ENCODE measurements at places on chromosomes 13 and 19.

DNA sequence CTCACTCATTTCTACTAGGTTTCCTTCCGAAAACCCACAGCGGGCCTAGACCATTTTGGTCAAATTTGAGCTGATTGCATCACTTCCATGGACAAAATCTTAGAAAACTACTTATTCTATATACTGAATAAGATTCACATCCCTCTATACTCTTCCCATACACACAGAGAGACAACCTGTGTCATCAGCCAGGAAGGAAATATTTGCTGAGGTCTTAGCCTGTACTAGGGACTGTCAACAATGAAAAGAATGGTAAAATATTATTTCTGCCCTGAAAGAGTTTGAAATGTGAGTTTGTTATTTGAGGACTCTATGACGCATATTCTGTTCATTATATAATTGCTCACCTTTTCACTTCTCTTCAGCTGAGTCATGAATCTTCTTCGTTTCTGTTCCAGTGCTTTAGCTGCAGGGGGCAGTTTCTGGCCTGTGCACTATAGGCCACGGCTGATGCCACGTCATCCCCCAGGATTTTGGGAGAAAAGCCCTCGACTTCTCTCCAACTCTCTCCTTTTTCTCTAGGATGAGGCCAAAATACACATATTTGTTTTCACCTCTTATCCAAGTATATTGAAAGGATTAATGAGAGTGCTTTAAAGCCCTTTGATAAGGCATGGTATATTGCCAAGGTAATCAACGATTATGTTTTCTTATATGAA is 47.7 kb downstream of the GSX1 start:
- no peak for DNase-seq

GRCh38 chr13:45817833-45818232 is 33.7 kb downstream of the SIAH3 start:
- DNase-seq = no peak

DNA sequence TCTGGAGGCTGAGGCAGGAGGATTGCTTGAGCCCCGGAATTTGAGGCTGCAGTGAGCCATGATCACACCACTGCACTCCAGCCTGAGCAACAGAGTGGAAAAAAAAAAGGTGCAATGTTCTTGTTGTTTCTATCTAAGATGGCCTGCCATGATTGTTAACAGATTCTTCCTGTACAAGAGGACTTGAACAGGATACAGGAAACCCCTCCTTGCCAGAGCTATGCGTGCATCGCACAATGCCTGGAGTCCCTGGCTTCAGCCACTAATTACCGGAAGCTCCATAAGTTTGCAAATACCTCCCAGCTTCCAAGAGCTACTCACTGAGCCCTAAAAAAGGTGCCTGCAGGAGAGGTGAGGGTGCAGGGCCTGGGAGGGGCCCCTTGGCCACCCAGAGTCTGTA is 13.1 kb upstream of the HIF3A start:
- no peak for DNase-seq

DNA sequence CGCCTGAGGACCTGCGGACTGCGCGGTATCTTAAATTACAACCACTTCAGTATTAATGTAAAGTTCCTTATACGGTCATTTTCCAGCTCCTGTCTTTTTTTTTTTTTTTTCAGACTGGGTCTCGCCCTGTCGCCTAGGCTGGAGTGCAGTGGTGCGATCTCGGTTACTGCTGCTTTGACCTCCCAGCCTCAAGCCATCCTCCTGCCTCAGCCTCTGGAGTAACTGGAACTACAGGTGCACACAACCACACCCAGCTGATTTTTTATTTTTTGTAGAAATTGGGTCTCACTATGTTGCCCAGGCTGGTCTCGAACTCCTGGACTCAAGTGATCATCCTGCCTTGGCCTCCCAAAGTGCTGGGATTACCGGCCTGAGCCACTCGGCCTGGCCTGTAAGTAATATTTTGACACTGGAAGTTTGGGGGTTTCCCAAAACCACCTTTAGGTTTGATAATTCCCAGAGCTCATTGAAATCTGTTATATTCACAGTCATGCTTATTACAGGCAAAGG is 406 bp upstream of the EID2B start:
- no peak for DNase-seq

GRCh38 chr13:80314711-80315653 is 25.9 kb downstream of the SPRY2 start:
- DNase-seq = no peak

- no peak for DNase-seq
Measured at GRCh38 chr13:75102001-75102716, 379.8 kb downstream of the TBC1D4 start.

GRCh38 chr13:65085977-65086376 is 2144.2 kb downstream of the PCDH9 start:
- DNase-seq = no peak

DNA sequence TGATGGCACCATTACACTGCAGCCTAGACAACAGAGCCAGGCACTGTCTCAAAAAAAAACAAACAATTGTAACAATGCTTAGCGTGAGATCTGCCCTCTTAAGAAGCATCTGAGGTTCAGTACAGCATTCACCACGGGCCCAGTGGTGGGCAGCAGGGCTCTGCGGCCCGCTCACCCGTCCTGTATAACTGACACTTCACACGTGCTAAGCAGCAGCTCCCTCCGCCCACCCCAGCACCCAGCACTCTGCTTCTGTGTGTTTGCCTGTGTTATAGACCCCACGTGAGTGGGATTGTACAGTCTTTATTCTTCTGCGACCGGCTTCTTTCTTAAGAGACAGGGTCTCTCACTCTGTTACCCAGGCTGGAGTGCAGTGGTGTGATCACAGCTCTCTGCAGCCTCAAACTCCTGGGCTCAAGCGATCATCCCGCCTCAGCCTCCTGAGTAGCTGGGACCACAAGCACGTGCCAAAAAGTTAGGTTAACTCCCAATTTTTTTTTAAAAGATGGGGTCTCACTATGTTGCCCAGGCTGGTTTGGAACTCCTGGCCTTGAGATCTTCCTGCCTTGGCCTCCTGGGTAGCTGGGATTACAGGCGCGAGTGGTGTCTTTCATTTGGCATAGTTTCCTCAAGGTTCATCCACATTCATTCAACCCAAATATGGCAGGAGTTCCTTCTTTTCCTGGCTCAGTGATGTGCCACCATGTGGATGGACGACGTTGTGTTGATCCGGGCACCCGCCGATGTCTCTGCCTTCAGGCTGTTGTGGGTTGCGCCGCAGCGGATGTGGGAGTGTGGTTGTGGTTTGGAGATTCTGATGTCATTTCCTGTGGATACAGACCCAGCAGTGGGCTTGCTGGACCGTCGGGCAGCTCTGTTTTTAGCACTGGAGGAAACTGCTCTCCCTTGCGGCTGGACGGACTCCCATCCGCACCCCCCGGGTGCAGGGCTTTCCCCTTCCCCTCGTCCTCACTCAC is 170.0 kb downstream of the KDM4B start:
- DNase-seq = no peak

GRCh38 chr13:50463719-50464118 is 379.8 kb downstream of the DLEU7 start:
- DNase-seq = no peak

- no peak for DNase-seq
Measured at GRCh38 chr13:111033172-111034130, 81.7 kb upstream of the ARHGEF7 start.

DNA sequence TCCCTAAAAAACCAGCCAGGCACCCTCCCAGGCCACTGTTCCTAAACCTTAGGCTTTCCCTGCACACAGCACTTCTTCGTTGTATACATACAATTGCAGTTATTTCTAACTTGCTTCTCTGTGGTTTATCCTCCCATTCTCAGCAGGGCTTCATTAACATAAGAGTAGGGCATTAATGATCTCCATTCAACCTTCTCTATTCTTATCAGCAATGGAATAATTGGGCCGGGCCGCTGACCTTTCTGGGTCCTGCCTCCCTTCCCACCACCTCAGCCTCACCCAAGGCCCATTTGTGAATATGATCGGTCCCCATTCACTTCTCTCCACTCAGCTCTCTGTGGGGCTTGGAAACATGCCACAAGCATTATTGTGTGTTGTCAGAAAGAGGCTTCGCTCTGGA is 184.2 kb downstream of the SUCLA2 start:
- DNase-seq = no peak

DNA sequence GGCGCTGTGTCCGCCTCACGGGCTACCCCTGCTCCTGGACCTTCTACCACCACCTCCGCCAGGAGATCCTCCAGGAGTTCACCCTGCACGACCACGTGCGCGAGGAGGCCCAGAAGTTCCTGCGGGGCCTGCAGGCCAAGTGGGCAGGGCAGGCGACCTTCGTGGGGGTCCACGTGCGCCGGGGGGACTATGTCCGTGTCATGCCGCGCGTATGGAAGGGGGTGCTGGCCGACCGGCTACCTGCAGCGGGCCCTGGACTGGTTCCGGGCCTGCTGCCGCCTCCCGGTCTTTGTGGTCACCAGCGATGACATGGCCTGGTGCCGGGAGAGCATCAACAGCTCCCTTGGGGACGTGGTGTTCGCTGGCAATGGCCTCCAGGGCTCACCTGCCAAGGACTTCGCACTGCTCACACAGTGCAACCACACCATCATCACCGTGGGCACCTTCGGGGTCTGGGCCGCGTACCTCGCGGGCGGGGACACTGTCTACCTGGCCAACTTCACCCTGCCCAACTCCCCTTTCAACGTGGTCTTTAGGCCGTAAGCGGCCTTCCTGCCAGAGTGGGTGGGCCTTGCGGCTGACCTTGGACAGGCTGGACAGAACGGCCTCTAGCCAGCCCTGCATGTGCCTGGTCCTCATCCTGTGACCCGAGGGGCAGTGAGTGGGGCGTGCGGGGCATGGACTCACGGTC is 7.8 kb upstream of the NTN5 start:
- no peak for DNase-seq

GRCh38 chr13:40345654-40346372 is 320.6 kb downstream of the FOXO1 start:
- peak; percentile 7 for DNase-seq

GRCh38 chr13:50456111-50456510 is 387.4 kb downstream of the DLEU7 start:
- DNase-seq = no peak

DNA sequence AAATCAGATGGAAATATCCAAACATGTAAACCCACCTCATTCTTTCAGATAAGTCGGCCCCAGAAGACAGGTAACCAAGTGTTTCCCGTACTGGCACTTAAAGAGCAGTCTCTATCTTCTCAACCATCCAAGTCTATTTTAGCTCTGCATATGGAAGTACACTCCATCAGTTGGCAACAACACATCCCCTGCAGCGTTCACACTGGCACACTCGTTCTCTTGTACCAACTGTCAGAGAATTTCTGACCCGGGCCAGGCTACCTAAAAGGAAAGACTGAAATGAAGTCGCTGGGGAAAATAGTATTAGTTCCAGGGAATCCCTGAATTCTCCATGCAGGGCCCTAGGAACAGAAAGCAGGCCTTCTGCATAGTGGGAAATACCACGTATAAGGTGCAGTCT is 109.3 kb downstream of the RXFP2 start:
- DNase-seq = no peak

DNA sequence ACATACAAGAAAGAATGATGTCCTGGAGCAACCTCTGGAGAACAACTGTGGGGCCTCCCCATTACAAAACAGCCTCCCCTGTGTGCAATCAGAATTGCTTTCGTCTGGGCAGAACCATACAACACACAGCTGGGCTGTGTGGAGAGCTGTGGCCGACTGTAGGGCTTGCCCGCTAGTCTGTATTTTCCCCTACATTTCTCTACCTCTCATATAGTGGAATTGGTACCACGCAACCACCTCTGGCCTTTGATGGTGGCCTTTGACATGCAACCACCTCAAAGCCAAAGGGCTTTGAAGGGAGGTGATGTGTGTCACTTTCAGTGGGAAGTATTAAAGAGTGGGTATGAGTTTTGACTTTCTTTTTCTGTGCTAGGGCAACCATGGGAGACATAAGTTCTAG is 34.0 kb downstream of the GARRE1 start:
- DNase-seq = no peak

GRCh38 chr19:45103156-45103507 is 10.2 kb downstream of the PPP1R37 start:
- no peak for DNase-seq

GRCh38 chr13:45490068-45490467 is 25.3 kb downstream of the COG3 start:
- DNase-seq = no peak

- DNase-seq = no peak
Measured at GRCh38 chr13:114148521-114148855, 16.1 kb upstream of the RASA3 start.

- no peak for DNase-seq
Measured at GRCh38 chr19:4713384-4713951, 10.2 kb downstream of the DPP9 start.

DNA sequence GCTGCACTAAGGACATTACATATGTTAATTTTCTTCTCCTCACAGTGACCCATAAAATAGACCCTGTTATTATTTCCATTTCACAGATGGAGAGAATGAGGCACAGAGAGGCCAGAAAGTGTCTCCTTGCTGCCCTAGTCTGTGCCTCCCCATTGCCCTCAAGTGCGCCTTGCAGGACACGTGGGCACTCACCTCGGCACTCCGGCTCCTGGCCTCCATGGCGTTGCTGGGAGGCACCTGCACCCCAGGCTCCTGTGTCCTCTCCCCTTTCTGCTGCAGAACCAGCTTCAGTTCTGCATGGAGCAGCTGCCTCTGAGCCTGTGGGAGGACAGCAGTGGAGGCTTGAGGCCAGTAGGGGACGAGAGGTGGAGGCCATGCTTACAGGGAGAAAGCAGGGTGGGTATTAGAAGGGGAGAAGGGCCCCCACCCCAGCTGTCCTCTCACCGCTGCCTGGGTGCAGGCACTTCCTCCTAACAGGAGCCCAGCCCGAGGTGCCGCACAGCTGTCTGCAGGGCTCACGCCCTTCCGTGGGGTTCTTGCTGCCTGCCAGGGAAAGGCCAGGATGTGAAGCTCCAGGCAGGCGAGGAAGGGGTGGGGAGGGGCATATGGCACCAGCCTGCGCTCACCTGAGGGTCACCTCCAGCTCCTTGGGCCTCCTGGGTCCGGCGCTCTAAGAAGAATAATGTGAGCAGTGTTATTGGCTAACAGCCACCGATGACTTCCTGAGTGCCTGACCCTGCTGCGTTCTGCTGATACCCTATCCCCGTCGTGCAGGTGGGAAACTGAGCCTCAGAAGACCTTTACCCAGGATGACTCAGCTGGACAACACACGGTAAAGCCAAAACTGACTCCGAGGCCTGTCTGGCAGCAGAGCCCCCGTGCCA is 5.2 kb downstream of the PRX start:
- no peak for DNase-seq

DNA sequence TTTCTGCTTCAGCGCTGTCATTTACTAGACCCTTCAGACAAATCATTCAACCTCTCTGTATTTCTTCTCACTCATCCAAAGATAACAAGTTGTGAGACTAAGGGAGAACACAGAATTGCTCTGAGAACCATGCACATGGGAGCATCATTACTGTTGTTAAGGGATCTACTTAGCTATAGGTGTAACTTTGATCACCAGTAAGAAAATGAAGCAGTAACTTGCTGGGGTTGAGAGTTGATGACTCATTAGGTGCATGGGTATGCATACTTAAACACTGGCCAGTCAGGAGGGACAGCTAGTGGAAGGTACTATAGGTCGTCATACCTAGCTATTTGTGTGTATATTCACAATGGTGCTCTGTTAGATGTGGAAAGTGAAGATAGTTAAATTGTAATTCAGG is 61.5 kb downstream of the B3GLCT start:
- no peak for DNase-seq
